ENCODE measurements at places on chromosomes 2 and 18.

- no peak for DNase-seq
These were observed 57.1 kb downstream of the ADCYAP1 start for GRCh38 chr18:961644-962355.

DNA sequence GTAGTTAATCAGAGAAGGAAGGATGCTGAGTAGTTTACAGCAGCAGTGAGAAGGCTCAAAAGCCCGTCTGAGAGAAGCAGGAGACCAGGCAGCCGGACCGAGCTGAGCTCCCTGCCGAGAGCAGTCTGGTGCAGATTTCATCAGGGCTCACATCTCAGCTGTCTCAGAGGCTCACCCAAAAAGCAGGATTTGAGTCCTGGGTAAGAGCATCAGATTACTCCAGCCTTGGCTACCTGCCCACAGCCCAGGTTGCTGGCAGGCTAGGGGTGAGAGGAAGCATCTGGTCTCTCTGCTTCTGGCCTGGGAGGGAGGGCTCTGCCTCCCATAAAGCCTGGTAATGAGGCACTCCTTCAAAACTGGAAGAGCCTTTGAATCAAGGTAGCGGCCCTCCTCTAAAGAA lies 140.5 kb downstream of the ST6GAL2 start:
- no peak for DNase-seq

DNA sequence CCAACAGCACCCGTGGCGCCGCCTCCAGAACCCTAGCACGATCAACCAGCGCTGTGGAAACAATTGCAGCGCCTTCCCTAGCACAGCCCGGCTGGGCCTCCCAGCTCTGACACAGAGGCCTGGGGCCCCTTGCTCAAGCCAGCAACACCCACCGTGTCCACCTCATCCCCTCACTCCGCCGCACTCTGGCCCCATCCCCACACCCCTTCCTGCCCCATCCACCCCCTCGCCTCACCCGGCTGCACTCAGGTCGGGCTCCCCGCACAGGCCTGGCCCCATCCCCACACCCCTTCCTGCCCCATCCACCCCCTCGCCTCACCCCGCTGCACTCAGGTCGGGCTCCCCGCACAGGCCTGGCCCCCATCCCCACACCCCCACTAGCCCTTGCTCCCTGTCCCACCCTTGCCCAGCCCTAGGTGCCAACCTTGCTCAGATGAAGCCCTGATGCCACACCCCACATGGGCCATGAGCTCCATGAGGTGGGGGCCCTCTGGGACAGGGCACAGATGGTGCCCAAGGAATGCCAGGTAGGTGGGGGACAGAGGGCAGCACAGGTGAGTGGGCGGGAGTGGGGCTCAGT lies 28.7 kb downstream of the KIF1A start:
- DNase-seq, result no peak

DNA sequence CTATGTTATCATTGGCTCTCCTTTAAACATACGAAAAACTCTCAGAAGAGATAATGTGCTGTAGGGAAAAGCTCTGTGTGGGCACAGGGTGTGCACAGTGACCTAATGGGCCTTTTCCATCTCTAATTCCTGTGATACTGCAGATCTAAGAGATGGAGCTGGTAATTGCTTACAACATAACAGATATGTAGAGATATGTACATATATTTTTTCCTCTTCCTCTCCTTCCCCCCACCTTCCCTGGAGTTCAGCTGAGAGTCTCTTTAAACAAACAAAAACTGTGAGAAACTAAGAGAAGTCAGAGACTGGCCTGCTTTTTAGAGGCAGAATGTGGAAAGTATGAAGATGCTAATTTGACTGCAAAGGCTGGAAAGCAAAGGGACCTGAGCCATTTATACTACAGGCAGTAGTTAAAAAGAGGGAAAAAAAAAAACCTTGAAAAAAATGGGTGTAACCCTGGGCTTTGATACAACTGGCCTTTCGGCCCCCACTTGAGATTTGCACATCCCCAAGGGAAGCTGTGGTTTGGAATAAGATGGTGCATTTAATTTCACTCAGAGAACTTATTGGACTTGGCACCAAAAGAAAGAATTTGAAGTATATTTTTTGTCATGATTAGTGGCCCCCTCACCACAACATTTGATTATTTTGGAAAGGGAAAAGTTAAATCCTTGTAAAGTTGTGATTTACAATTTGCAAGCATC lies 502.2 kb upstream of the ZEB2 start:
- DNase-seq, result no peak

DNA sequence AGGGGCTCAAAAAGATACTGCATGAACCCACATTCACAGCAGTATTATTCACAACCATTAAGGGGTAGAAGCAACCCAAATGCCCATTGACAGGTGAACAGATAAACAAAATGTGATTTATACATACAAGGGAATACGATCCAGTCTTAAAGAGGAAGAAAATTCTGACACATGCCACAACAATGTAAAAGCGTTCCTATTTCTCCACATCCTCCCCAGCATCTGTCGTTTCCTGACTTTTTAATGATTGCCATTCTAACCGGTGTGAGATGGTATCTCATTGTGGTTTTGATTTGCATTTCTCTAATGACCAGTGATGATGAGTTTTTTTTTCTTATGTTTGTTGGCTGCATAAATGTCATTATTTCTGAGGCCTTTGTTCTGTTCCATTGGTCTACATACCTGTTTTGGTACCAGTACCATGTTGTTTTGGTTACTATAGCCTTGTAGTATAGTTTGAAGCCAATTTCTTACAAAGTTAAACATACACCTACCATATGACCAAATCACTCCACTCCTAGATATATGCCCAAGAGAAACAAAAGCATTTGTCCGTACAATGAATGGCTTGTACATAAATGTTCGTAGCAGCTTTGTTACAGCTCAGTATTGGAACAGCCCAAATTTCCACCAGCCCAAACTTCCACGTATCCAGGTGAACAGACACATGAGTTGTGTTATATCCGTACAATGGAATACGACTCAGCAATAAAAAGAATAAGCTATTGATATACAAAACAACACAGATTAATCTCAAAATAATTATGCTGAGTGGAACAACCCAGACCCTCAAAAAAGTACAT lies 85.1 kb downstream of the TMEM131 start:
- no peak for DNase-seq

- DNase-seq, result peak; percentile 49
These were observed 234.4 kb upstream of the EPAS1 start for GRCh38 chr2:46062637-46063412.

DNA sequence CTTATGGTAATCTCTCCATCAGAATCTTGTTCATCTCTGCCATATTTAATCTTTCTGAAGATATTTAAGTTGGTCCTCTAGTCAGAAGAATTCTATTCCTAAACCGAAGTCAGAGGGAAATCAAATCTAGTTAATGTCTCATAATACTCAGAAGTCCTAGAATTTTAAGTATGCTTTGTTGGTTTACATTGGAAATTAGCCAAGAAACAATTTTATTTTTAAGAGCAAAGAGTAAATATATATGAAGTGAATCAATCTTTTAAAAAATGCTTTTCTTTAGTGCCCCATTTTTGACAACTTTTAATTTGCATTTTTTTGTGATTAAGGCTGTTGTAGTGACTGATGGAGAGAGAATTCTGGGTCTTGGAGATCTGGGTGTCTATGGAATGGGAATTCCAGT lies 38.1 kb downstream of the ME2 start:
- DNase-seq, result no peak

DNA sequence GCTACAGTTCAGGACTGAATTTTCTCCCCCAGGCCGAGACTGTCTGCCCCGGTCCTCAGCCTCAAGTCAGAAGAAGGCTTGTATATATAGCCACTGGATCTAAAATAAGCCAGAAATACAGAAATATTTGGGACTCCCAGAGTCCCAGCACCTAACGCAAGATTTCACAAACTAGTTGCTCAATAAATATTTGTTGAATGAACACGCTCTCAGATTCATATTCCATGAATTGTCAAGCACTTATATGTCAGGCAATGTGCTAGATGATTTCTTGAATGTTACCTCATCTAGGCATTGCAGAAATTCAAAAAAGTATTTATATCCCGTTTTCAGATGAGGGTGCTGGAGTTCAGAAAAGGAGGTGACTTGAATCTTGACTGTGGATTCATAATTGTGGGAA lies 163.7 kb upstream of the KLHL29 start:
- no peak for DNase-seq

GRCh38 chr2:106030287-106031268 lies 163.5 kb downstream of the UXS1 start:
- no peak for DNase-seq

DNA sequence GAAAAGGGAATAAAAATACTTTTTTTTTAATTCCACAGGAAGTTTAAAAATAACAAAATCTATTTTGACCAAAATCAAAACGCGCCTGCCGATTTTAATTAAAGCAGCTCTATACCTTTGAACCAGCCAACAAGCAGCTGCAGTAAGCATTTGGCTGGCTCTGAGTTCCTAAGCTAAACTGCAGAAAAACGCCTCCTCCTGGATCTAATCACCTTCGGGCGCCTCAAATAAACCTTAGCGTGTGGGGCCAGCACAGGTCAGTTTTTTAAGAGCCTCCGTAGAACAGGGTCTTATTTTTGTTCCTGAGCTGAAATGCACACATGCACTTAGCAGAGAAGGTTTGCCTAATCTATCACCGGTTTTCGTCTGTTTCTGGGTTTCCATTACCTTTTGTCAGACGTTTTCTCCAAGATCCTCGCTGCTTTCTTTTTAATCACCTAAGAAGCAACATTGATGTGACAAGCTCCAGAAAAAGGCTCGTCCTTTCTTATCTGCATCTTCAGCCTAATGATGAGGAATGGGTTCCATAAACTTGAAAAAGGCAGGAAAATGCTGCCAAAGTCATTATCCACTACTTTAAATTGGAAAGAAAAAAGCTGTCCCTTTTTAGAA lies 64.7 kb upstream of the HNRNPA3 start:
- no peak for DNase-seq

DNA sequence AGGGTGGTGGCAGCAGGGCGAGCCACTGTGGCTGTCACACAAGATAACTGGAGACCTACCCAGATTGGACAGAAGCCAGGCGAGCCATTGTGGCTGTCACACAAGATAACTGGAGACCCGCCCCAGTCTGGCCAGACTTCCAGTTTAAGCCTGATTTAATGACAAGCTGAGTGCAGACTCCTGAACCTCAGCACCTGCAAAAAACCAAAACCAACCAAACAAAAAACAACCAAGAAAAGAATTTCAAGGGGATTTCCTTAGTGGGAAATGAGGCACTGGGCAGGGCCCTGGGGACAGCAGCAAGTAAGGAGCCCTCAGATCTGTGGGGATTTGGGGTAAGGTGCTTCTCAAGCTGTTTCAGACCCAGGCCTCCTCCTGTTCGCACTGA lies 95.2 kb upstream of the BOD1L2 start:
- DNase-seq, result no peak

GRCh38 chr2:84938194-84938879 lies 32.6 kb upstream of the KCMF1 start:
- no peak for DNase-seq

- DNase-seq, result no peak
These were observed 111.9 kb downstream of the MRO start for GRCh38 chr18:50707855-50708469.

- DNase-seq, result no peak
These were observed 37.9 kb downstream of the CCDC150 start for GRCh38 chr2:196677404-196677803.

- no peak for DNase-seq
These were observed 721 bp downstream of the MCEE start for GRCh38 chr2:71129114-71129901.

DNA sequence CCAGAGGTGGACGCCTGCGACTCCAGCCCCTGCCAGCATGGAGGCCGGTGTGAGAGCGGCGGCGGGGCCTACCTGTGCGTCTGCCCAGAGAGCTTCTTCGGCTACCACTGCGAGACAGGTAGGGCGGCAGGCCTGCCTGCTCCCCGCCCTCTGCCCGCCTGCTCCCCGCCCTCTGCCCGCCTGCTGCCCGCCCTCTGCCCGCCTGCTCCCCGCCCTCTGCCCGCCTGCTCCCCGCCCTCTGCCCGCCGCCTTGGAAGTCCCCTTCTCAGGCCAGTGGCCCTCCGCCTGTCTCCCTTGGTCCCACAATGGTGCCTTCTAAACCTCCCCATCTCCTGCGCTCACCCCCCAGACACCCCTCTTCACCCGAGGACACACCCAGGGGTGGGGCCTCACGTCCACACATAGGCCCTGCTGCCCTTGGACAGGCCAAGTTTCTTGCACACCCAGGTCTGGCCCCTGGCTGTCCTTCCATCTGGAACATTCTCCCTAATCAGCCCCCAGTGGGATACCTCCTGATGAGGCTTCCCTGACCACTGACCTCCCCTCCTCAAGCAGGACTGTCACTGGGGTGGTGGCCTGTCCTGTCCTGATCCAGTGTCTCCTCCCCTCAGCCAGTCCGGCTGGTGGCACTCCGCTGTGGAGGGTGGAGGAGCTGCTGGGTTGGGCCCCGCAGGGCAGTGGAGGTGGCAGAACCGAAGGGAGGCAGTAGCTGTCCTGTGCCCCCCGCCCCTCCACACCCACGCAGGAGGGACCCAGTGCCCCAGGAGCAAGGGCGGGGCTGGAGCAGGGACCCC lies 37.9 kb downstream of the MTERF4 start:
- DNase-seq, result no peak

- no peak for DNase-seq
These were observed 419.6 kb downstream of the DLGAP1 start for GRCh38 chr18:4035521-4035920.

DNA sequence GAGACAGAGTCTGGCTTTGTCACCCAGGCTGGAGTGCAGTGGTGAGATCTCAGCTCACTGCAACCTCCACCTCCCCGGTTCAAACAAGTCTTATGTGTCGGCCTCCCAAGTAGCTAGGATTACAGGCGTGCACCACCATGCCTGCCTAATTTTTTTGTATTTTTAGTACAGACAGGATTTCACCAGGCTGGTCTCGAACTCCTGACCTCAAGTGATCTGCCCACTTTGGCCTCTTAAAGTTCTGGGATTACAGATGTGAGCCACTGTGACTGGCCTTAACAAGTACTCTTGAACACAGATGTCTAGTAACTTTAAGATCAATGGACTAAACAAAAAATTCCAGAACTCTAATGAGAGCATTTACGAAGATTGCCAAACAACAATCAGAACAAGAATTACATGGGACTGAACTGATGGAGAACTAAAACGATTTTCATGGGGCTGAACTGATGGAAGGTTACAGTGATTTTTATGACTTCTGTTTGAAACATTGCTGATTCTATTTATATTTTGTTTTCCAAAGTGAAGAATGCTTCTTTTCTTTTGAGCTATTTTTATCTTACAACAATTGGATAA lies 46.5 kb upstream of the ST3GAL5 start:
- no peak for DNase-seq

- no peak for DNase-seq
These were observed 3.9 kb upstream of the DSEL start for GRCh38 chr18:67520351-67520921.
